ENCODE measurements at places on chromosomes 1 and 21.

GRCh38 chr21:25938658-25939395 lies 204.1 kb downstream of the GABPA start:
- DNase-seq, result no peak

- DNase-seq, result no peak
These were observed 107.9 kb upstream of the ZP4 start for GRCh38 chr1:237998581-237998980.

DNA sequence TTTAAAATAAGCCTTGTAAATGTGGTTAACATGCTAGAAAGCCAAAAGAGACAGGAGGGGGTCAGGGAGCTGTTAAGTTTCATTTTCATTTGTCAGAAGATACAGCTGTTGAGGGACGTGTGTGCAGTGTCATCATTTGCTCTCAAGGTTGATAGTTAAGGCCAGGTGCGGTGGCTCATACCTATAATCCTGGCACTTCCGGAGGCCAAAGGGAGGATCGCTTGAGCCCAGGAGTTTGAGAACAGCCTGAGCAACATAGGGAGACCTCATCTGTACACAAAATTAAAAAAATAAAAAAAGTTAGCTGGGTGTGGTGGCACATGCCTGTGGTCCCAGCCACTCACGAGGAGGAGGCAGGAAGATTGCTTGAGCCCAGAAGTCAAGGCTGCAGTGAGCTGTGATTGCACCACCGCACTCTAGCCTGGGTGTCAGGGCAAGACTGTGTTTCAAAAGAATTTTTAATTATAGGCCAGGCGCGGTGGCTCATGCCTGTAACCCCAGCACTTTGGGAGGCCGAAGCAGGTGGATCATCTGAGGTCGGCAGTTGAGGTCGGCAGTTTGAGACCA lies 22.7 kb downstream of the ZBTB8OS start:
- no peak for DNase-seq

DNA sequence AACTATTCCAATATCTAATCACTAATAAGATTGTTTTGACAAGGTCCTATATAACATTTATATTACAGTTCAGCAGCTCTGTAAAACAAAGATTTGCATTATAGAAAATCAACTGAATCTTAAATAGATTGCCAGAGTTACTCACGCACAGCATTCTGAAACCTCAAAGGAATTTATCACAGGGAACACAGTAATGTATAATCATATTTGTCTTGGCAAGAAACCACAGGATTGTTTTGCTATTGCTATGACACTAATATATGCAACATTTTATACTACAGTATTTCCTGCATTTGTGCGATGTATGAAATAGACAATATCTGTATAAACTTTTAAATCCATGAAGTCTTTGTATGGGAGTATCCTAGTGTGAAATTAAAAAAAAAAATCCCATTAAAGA lies 101.4 kb downstream of the PLPPR5 start:
- no peak for DNase-seq

DNA sequence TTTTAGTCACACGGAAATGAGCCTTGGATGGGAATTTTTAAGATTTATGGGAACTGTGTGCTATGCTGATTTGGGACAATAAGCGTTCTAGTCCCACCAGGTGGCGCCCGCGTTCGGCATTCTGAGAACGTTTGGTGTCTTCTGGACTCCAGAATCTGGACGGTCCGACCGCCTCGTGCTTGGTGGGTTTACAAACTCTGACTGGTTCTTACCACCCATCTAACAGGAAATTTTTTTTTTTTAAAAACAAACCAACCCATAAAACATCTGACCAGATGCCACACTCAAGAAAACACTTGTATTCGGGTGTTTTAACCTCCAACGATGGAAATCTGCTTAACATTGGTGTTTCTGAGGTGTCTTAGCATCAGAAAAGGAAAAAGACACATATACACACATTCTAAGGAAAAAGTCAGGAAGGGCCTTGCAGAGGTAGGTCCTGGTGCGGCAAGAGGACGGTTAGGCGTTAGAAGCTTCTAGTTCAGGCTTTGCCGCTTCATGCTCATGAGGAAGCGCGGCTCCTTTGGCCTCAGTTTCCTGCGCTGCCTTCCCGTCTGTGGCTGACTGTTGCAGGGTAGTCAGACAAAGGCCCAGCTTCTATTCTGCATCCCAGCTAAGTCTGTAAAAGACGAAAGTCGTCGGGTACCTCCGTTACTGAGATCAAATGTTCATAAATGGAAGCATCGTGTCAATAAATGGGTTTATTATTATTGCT lies 814 bp upstream of the DYRK3 start:
- peak; percentile 88 for DNase-seq

GRCh38 chr1:225114354-225114990 lies 185.0 kb downstream of the DNAH14 start:
- no peak for DNase-seq

DNA sequence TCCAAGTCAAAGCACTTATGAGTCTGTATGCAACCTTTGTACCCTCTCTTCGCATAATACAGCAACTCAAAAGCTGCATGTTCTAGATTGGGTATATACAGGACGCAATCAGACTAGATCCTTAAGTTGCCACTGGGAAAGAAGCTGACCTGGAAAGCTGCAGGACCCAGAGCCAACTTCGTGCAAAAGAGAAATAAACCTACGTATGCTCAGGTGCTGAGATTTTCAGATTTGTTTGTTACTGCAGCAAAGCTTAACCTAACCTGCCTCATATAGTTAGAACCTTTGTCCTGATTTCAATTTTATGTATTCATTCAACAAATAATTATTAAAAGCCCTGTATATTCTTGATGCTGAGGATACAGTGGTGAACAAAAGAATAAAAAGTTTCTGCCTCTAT lies 139.7 kb downstream of the SLC30A10 start:
- no peak for DNase-seq

GRCh38 chr1:216580538-216581057 lies 142.6 kb downstream of the ESRRG start:
- DNase-seq, result no peak

DNA sequence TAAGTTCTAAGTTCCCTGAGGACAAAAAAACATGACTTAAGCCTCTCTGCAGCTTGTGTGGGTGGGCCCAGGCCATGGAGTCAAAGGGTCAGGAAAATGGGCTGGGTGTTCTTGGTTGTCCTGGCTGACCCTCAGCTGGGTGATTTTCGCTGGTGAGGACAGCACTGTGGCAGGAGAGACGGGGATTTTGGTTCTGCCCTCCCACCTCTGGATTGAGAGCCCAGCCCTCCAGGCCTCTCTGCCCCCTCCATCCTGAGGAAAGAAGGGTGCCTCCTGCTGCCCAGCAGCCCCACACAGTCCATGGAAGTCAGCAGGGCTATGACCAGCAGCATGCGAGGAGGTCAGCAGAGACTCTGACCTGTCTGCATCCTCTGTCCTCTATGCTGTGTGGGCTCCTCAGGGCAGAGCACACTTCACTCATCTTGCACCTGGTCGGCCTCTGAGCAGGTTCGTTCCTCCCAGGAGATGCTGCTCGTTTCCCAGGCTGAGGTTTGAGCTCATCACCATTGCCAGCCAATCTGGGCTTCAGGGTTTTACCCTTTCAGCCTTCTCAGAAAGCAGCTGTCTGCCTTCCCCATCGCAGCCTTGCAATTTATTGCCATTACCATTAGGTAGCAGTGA lies 26.5 kb downstream of the PHGDH start:
- DNase-seq, result no peak

- DNase-seq, result no peak
These were observed 2.0 kb upstream of the MARCKSL1 start for GRCh38 chr1:32337855-32338636.

GRCh38 chr1:57686306-57686705 lies 262.4 kb upstream of the DAB1 start:
- DNase-seq, result no peak

DNA sequence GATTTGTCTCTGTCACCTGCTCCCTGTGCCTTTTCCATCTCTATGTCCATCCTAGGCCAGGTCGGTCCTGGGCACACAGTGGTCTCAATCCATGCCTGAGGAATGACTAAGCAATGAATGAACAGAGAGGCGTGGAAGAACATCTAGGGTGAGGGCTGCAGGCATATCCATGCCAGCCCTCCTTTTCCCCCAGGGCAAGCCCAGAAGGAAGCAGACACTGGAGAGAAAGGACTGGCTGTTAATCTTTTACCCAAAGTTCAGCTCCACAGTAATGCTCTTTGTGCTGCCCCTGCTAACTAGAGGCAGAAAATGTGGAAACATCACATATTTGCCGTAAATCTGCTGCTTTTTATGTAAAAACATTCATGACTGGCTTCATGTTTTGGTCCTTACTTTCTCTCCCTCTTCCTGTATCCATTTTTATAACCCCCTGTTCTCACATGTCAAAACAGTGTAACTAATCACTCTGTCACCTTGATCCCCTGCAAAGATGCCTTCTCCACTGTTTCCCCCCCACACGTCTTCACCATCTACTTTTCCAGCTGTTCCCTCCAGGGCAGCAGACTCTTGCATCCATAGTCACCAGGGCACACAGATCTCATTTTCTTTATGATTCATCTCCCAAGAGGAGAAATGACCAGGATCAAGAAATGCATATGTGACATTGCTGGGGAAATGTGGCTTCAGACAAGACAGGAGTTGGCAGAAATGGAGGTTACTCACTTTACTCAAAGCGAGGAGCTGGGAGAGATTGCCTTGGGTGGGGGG lies 166.4 kb upstream of the PROX1 start:
- DNase-seq, result no peak

- DNase-seq, result no peak
These were observed 45.7 kb downstream of the CAPZB start for GRCh38 chr1:19439464-19440171.

DNA sequence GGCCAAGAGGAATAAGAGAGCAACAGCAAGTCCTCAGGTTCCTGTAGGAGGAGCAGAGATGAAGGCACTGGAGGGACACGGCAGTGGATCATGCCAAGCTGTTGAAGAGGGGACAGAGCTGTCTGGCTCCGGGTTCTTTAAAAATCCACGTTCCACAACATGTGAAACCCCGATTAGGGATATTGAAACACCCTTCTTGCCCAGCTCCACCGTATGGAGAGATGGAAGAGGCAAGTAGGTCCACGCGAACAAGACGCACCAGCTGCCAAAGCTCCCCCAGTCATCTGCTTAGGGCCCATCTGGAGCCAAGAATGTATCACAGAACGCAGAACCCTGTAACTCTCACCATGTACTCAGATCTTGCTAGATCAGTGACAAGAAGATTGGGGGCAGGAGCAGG lies 3.9 kb downstream of the C1orf198 start:
- DNase-seq, result no peak

GRCh38 chr1:95386371-95386770 lies 152.4 kb downstream of the RWDD3 start:
- no peak for DNase-seq

- no peak for DNase-seq
These were observed 293.7 kb downstream of the RGS7 start for GRCh38 chr1:241063276-241063675.

DNA sequence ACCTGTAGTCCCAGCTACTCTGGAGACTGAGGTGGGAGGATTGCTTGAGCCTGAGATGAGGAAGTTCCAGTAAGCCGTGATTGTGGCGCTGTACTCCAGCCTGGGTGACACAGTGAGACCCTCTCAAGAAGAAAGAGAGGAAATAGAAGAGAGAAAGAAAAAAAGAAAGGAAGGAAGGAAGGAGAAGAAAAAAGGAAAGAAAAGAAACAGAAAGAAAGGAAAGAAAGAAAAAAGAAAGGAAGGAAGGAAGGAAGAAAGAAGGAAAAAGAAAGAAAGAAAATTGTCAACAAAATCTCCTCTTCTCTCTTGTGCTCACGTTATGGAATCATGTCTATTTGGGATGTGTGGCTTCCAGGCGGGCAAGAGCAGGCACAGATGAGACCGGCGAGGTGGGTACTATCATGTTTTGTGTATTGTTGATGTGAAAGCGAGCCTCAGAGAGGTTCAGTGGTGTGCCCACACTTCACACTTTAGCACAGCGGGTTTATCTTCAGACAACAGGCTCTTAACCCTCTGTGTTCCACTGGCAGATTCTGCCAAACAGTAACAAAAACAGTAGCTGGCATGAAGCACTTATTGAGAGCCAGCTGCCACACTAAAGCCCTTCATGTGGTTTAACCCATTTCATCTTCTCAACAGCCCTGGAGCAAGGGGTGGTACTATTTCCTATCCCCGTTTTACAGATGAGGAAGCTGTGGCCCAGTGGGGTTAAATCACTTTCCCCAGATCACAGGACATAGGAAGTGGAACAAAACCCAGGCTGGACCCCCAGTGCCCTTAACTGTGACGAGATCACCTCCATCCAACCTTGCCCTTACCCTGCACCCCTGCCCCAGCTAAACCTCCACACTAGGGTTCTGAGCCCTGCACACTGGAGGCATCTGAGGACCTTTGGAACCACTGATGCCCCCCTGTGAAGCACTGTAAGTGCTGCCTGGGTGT lies 94.7 kb upstream of the TARDBP start:
- no peak for DNase-seq

DNA sequence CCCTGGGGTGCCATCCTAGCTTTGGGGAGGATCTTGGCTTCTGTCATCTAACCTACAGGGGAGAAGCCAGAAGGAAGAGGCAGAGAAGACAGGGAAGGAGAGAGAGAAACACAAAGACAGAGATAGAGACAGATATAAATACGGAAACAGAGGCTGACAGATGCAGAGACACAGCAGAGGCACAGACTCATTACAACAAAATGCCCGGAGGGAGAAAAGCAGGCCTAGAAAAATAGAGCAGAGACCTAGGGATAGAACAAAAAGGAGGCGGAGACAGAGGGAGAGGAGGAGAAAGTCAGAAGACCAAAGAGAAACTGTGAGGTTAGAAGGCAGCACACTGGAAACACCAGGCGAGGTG lies 1.9 kb downstream of the PEAR1 start:
- no peak for DNase-seq
